Amniotic stem cell (primary cell): ENCODE measurements at places on chromosomes 6 and 20.

- no peak for DNase-seq
Measured at GRCh38 chr6:125275779-125276178, 26.0 kb downstream of the HDDC2 start.

DNA sequence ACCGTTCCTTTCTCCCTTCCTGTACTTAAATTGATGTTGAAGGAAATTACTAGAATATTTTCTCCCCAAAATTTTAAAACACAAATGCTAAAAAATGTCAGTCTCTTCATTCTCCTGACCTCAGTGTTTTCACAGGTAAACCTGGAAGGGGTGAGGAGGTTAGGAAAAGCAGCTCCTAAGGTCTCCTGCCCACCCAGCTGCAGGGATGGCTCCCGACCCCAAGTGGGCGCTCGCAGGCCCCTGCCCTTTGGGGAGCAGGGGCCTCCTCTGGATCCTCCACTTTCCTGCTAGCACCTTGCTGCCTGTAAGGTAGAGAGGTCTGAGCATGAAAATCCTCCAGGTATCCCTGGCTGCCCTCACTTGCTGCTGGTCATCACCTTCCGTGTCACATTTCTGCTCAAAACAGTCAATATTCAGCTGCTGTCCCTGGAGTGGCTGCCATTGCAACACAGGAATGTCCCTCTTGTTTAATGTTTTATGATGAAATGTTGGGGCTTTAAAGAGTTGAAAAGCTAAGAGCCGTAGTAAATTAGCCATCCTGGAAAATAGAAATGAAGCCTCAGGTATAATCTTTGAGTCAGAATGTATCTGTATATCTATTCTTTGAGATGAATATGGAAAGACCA lies 10.9 kb upstream of the HSP90AB1 start:
- DNase-seq = no peak

DNA sequence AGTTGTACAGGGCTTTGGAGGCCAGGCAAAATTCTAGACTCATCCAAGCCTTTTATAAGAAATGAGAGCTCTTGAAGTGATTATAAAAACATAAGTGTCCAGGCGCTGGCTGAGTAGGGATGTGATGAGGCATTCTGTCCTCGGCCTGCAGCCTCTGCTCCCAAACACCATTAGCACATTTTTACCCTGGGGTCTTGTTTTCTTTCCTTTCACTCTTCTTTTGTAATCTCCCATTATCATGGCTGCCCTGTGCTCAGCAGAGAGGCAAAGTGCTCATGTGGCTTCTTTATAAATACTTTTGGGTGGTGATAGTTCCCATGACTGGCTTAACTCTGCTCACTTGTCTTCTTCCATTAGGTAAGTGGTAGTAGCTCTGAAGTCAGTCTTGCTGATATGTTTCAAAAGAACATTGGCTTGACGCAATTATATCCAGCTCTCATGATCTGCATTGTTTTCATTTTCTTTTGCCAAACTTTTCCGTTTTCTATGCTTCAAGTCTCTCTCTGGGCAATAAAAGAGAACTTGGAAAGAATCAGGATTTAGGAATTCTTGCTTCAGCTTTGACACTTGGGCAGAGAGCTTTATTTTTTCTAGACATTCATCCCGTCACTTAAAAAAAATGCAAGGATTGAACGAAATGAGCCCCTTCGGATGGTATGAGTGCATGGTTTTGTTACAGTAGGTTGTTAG lies 61.1 kb downstream of the CAP2 start:
- peak; percentile 18 for DNase-seq

DNA sequence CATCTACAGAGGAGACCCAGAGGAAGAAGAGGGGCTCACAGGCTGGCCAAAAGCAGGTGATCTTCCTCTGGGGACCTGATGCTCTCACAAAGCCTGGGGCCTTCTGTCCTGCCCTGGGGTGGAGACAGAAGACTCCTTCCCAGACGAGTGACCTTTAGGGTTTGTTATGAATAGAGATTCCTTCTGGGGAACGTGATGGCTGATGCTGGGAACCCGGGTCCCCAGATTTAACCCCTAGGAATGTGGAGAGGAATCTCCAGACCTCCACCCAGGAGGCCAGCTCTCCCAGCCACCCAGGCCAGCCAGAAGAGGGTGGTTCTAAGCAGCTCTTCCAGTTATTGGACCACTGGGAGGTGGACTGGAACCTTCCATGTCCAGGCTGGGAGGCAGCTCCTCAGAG lies 16.8 kb upstream of the CCN5 start:
- no peak for DNase-seq

DNA sequence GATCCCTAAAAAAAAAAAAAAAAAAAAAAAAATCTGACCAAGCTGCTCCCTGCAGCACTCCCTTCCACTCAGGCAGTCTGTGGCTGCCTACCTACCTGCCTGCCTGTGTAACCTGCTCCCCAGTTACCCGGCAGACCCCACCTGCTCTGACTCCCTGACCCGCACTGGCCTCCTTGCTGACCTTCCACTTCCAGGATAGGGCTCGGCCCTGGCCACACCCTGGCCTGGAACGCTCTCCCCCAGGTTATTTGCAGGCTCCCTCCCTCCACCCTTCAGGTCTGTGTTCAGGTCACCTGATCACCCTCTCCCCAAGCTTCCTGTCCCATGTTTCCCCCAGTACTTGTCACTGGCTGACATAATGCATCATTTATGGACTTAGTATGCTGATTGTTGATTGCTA lies 134.3 kb downstream of the SLC23A2 start:
- no peak for DNase-seq

- DNase-seq = no peak
Measured at GRCh38 chr6:132168961-132169360, 217.8 kb upstream of the CCN2 start.

DNA sequence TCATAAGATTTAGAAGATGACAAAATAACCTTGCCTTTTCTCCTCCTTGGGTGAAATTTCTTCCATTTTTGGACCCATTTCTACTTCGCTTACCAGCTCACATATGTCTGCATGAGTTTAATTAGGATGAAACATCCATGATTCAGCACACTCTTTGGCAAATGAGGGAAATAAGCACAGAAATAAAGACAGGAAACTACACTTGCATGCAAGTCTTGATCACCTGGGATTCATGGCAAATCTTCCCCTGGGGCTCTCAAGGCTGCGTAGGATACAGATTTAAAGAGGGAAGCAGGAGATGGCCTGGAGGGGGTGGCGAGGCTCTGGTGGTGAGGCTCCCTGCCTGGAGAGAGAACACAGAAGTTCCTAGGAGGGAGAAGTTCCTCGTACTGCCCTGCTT lies 147.8 kb downstream of the EDN3 start:
- no peak for DNase-seq

DNA sequence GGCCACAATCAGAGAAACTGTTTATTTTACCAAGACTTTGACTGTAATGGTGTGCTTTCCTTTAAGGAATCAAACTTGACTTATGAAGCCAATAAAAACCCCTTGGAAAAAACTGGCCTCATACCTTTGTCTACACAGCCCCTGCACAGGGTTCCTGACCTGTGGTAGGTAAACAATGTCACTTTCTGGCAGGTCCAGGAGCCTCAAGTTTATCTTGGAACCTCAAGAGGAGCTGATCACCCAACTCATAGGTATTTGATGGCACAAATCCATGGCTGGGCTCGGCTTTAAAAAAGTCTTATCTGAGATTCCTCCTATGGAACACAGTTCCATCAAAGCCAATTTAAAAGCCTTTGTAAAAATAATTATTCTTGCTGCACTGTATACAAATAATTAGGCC lies 61.0 kb downstream of the AGPAT4 start:
- DNase-seq = no peak

DNA sequence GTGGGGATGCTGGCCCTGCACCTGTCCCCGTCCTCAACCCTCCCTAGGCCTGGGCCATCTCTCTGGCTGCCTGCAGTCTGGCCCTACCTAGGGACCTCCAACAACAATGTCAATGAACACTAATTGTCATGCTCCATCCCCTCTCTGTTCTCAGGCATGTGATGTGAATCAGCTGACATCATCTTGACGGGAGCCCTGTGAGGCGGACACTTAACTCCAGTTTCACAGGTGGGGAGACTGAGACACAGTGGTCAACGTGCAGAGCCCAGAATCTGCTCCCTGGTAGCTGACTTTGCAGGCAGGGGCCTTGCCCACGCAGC lies 762 bp upstream of the TCEA2 start:
- DNase-seq = no peak

DNA sequence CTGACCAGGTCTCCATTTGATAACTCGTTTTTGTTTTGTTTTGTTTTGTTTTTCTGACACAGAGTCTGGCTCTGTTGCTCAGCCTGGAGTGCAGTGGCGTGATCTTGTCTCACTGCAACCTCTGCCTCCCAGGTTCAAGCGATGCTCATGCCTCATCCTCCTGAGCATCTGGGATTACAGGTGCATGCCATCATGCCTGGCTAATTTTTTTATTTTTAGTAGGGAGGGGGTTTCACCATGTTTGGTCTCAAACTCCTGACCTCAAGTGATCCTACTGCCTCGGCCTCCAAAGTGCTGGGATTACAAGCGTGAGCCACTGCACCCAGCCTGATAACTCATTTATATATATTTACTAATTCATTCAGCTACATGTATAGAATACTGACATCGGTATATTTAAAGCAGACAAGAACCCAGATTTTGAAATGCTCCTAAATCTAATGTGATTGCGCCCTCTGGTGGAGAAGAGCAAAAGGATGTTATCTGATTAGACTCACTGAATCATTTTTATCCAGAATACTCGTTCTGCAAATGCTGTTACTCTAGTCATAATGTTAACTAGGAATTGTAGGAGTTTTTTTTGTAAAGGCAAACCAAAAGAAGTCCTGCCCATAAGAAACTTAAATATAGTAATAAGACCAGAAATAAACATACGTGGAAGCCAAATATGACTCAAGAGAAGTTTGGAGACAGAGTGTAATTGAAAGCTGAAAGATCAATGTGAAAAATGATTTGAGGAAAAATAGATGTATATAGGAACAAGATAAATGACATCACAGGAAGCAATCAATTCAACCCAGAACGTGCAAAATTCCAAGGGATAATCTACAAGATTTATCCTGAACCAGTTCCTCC lies 5.3 kb upstream of the COL12A1 start:
- peak; percentile 76 for DNase-seq

DNA sequence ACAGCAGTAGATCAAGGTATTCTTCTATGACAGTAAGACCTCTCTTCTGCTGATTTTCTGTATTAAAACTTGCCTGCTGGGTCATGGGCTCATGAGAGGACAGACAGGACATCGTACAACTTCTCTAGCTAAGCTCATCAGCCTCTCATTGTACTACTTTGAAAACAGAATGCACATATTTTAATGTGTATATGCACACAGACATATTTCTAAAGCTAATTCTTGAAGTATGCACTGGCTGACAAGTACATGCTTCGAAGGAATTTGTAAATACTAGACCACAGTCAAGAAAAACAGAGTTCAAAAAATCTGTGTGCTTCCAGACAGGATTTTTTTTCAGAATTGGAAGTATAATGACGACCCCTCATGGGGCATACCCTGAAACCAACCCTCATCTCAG lies 81.7 kb upstream of the CD83 start:
- DNase-seq = no peak

- DNase-seq = peak; percentile 57
Measured at GRCh38 chr6:161228921-161229591, 44.8 kb downstream of the AGPAT4 start.

DNA sequence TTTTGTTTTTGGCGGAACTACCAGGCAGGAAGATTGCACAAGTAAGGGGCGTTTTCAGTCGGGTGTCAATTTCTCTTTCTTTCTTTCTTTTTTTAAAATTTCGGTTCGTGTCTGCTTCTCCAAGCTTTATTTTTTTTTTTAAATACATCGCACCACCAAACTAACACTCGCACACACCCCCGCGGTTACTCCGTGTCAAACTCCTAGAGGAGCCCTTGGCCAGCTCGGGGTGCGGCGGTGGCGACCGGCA lies 338 bp downstream of the UTRN start:
- DNase-seq = no peak

DNA sequence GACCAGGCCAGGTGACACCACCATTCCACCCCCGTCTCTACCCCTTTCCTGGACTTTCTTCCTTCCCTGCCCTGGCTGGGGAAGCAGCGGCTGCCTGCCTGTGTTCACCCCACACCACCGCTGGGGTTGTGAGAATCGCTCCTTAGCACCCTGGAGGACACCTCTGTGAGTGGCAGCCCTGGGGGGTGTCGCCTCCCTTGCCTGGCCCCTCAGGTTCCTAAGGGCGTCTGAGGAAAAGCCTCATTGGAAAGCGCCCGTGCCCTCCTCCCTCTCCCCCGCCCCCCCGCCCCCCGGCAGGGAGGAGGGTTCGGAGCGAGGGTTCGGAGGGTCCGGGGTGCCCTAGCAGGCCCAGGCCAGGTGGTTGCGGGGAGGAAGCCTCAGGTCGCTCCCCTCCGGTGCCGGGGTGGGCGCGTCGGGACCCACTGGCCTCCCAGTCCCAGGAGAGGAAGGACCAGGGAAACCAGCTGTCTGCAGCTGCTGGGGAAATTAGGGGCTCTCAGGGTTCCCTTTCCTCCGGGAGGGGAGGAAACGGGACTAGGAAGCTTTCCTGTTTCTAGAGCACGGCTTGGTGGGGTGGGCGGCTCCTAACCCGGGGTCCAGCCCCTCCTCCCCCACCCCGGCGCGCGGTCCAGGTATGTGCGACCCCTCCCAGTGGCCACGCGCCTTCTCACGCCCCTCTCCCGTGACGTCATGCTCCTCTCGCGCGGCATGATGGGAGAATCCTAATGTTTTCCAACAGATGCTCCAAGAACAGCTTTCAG lies at the start of gene PHACTR3:
Gene PHACTR3, plus strand, starts transcription at position 760 of the 761 bp plus-strand sequence. CDS start 475 bp downstream, outside the sequence.
- DNase-seq = no peak

DNA sequence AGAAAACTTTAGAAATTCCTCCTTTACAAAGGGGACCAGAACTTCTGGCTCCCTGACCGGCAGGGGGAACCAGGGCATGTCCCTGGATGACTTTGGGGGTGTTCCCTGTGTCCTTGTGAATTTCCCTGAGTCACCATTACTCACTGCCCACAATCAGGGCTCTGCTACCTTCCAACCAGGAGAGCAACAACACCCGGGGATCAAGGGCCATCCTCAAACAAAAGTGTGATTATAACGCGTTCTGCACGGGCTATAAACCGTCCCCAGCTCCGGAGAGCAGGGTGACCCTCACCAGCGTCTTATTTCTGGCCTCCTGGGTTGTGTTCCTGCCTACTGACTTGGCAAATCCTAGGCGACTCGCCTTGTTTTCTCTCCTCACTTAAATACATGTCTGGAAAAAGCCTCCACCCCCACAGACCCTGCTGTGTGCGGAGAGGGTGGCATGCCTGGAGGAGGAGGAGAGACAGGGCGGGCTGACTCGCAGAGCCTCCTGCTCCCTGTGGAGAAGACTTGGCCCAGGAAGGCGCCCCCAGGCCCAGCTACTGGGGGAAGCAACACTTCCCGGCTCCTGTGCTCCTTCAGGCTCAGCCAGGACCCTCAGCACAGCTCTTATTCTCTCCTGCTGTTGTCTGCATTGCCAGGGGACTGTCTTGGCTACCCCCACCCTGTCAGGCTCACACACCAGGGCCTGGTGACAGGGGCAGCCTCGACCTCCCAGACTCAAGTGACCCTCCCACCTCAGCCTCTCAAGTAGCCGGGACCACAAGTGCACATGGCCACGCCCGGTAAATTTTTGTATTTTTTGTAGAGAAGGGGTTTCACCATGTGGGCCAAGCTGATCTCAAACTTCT lies 54.1 kb downstream of the FGD2 start:
- DNase-seq = peak; percentile 90

- peak; percentile 55 for DNase-seq
Measured at GRCh38 chr6:134446218-134446848, 128.4 kb upstream of the SGK1 start.
